ENCODE measurements at places on chromosomes 2 and 18.

GRCh38 chr2:15633971-15634346 lies 42.3 kb downstream of the DDX1 start:
- DNase-seq: no peak

GRCh38 chr2:111238296-111238695 lies 117.6 kb downstream of the BCL2L11 start:
- no peak for DNase-seq

GRCh38 chr2:148875387-148876051 lies 492 bp downstream of the KIF5C start:
- no peak for DNase-seq

DNA sequence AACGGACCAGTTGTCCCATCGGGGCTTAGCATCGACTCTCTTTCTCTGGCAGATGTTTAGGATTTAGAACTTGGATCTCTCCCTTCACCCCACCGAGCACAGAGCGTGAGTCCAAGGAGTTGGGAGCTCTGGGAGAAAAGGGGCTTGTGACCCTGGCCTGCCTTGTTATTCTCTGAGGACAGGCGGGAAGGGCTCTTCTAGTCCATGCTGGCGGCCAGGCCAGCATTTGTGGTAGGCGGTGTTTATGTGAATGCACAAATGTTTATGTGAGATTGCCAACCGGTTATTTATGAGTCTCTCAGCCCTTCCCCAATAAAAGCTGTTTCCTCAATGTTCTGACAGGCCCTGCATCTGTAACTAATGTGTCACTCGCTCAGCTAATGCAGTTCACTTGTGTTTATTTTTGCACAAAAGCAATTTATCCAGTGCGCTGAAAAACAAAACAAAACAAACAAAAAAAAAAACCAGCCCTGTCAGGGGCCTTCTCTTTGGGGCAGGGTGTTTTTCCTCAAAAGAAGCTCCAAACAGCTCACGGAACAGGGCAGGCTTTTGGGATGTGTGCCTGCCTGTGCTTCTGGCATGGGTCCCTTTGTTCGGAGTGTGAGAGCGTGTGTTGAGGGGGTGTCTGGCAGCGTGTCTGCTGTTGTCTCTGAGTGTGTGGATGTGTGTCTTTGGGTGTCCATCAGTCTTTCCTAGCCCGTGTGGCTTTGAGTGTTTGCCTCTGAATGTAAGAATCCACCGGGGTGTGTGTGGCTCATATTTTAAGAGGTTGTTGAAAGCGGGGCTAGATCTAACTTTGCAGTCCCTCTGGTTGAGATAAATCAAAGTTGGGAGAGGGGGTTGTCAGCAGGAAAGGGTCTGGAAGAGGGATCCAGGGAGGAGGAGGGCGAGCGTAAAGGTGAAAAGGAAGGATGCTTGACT lies 52.8 kb upstream of the HAAO start:
- no peak for DNase-seq

- no peak for DNase-seq
Measured at GRCh38 chr18:55838841-55839240, 250.8 kb upstream of the TCF4 start.

DNA sequence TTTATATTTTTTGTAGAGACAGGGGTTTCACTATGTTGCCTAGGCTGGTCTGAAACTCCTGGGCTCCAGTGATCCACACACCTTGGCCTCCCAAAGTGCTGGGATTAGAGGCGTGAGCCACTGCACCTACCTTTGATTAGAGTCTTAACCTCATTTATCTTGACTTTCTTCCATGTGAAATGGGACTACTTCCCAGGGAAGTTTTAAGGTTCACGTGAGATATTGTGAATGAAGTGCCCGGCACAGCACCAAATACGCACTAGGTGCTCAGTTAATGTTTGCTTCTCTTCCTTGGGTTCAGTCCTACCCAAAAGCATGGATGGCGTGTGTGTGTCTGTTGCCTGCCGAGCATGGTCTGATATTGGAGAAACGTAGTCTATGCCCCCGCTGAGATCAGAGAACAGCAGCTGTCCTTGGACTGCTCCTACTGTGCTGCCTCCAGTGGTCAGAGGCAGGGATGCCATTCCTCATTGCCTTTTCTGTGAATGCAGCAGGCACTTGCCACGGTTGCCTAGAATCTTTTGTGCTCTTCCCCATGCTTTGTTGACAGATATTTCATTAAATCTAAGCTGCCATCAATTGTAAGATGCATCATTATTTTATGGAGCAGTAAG lies 12.3 kb upstream of the TFCP2L1 start:
- peak; percentile 69 for DNase-seq

DNA sequence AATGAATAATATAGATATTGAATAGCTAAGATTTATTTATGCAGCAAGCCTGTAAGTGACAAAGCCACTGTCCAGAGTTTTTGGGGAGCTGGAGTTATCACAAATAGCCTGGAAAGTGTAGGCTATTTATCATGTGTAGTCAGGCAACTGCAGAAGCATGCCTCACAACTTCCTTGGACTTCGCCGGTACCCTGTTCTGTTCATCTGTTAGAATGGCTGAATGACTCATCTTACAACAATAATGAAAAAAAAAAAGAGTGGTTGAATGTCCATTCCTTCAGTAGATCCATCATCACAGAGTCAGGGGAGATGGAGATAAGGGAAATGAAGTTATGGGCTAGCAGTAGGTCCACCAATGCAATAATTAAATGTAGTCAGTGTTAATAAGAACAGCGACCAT lies 24.0 kb upstream of the ATP5MC3 start:
- no peak for DNase-seq

DNA sequence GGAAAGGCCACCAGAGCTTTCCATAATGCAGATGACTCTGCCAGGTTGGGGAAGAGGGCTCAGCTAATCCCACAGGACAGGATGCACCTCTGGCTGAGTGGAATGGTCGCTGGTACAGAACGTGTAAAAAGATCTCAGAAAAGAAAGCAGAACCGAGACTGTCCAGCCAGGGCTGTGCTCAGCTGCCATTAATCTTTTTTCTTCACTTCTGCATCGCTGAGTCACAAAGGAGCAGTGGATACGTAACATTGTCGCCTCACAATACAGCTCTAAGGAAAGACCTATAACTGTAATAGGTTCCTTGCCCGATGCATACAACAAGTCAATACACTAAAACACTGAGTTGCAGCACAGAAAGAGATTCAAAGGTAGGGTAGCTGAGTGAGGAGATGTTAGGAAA lies 354.2 kb downstream of the EN1 start:
- DNase-seq: no peak

- DNase-seq: no peak
Measured at GRCh38 chr2:2026252-2026831, 282.0 kb upstream of the PXDN start.

GRCh38 chr2:82993609-82994008 lies 1465.5 kb downstream of the SUCLG1 start:
- DNase-seq: peak; percentile 30

- DNase-seq: no peak
Measured at GRCh38 chr2:56960581-56960980, 776.8 kb downstream of the CCDC85A start.

All from HTR-8/SVneo (cell line).